HCEC 1CT (cell line): ENCODE measurements at places on chromosomes 3 and 15.

GRCh38 chr3:189292667-189293484 is 121.1 kb downstream of the TPRG1 start:
- no peak for DNase-seq

GRCh38 chr3:176120507-176120906 is 1076.8 kb downstream of the TBL1XR1 start:
- DNase-seq = peak; percentile 29

DNA sequence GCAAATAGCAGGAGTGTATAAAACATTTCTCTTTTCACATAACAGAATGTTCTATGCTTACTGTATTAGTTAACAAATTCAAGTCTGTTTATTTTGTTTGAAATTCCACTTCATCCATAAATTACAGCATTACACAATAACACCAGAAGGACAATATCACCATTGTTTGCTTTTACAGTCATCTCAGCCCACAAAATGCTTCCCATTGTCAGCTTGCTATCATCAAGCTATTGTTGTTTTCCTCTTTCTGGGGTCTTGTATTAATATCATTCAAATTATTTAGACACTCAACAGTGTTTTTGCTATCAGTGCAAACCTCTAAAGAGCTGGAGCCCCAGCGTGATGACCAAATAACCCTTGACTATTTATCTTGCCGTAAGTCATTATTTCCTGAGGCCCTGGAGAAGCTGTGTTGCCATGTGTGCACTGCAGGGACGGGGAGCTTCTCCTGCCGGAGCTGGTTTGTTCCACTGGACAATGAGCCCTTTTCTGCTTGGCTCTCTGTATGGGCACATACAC is 1.1 kb downstream of the SAMMSON start:
- DNase-seq = no peak

GRCh38 chr15:39188930-39189329 is 391.9 kb upstream of the THBS1 start:
- DNase-seq = peak; percentile 84

- no peak for DNase-seq
Measured at GRCh38 chr3:41985018-41985417, 23.1 kb upstream of the ULK4 start.

- no peak for DNase-seq
Measured at GRCh38 chr3:59692117-59692516, 642.3 kb upstream of the CFAP20DC start.

DNA sequence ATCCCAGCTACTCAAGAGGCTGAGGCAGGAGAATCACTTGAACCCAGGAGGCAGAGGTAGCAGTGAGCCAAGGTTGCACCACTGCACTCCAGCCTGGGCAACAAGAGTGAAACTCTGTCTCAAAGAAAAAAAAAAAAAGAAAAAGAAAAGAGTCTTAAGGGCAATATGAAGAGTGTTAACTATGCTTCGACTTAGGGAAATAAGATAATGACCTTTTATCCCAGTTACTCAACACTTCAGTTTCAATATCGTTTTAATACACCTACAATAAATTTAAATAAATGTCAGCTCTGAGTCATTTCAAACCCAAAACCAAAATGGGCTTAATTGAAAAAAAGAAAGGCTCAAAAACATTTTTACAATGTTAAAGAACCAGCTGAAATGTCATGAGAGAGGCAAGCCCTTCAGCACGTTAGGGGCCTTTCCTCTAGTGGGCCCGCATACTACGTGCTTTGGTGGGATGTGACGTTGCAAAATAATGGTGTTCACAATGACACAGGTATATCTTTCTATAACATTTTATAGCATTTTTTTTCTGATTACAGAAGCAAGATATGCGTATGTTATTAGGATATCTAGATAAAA is 15.3 kb downstream of the FYCO1 start:
- no peak for DNase-seq
